Fibroblast of skin of back (primary cell): ENCODE measurements at places on chromosomes 7 and 10.

GRCh38 chr7:66557214-66558200 is 71.2 kb upstream of the KCTD7 start:
- peak; percentile 45 for DNase-seq

GRCh38 chr10:44309361-44309760 is 75.5 kb downstream of the CXCL12 start:
- DNase-seq, result no peak

DNA sequence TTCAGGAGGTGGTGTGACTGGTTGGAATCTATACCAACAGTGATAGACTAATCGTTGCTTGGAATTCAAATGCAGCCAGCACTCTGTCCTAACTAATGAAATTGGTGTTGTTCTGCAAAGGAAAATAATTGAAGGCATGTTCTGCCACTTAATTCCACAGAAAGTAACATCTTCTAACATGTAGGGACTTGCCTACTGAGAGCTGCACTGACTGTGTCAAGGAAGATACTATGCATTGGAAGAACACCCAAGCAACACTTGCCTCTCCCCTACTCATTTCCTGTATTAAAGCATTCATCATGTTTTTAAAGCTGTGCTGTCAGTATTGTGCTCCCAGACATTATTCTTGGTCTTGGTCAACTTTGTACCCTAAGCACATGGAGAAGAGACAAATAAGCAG is 2.7 kb upstream of the CYP3A7 start:
- DNase-seq, result no peak

GRCh38 chr10:34494012-34494411 is 321.1 kb downstream of the PARD3 start:
- DNase-seq, result no peak

GRCh38 chr7:156680281-156680680 is 39.7 kb downstream of the RNF32 start:
- DNase-seq, result no peak

GRCh38 chr10:54026340-54026739 is 774.7 kb downstream of the PCDH15 start:
- DNase-seq, result no peak

DNA sequence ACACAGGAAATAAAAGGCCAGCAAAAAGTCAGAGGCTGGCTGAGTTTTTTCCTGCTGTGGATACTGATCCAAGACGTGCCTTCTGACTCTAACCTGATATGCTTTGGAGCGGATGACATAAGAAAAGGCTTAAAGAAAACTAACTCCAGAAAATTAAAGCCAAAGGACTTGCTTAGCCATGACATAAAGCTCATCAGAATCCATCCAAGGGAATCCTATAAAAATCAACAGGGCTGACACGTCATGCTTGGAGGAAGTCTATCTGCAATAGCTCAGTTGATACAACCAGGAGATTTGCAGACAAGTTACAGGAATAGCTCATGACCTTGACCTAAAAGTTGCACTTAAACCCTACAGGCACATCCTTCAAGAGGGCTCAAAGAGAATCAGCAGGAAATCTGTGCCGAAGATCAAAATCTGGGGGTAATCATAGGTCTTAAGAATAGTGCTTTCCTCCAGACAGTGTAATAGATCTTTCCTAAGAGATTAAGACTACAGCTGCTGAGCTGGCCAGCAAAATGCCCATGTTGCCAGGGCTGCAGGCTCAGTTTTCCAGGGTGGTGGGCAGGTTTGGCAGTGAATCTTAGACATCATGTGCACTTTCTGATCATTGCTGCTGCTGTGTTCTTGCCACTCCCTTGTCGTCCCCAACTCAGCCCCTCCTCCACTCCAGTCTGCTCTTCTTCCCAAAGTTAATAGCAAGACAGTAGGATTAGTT is 111.5 kb upstream of the SVIL start:
- no peak for DNase-seq

DNA sequence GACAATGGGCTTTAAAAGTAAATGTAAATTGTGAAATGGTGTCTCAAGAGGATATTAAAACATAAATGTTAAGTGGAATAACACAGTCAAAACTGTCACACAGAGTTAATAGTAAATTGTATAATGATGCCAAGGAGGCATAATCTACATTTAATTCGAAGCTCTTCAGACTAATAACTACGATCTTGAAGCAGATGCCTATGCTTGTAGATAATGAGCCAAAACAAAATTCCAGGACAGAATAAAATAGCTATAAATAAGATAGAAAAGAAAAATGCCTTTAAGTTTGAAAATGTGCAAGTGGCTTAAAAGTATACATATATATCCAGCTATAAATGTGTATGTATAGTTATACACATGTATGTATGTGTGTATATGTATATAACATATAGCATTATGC is 17.5 kb downstream of the TWIST1 start:
- DNase-seq, result peak; percentile 32

DNA sequence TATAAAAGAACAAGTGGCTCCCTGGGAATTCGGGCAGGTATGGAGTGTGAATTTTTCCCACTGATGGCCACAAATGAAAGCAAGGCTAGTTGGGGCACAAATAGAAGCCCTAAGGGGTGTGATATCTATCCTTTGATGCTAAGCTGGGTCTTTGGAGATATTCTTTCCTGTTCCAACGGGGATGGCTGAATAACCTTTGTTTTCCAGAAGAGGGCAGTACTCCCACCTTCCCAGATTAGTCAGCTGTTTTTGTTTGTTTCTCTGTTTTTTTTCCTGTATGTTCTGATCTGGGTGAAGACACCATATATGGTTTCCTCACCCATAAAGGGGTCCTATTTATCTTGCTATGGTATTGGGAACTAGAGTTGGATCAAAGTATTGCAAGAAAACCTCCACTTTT is 947.7 kb upstream of the SORCS1 start:
- no peak for DNase-seq

GRCh38 chr10:6840201-6840691 is 260.2 kb upstream of the PRKCQ start:
- DNase-seq, result no peak

GRCh38 chr7:24902276-24902675 is 77.7 kb downstream of the OSBPL3 start:
- peak; percentile 27 for DNase-seq

DNA sequence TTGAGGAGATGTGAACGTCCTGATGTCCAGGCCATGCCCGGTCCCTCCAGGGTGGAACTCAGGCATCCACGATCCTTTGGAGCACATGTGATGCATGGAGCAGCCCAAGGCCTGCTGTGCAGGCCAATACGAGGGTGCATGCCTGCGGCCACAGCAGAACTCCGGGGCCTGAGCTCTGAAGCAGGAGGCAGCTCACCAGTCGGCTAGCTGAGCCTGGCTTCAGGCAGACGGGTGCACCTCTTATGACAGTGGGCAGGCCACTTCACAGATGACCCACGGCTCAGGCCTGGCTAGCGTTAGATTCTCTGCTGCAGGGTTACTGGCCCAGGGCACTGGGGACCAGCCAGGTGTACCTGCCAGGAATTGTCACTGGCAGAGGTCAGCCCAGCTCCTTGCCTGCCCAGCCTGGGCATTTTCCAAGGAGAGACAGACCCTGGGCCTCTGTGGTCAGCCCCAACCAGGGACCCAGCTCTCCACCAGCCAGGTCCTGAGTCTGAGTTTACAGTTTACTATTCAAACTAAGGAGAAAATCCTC is 29.6 kb upstream of the INPP5A start:
- DNase-seq, result no peak

DNA sequence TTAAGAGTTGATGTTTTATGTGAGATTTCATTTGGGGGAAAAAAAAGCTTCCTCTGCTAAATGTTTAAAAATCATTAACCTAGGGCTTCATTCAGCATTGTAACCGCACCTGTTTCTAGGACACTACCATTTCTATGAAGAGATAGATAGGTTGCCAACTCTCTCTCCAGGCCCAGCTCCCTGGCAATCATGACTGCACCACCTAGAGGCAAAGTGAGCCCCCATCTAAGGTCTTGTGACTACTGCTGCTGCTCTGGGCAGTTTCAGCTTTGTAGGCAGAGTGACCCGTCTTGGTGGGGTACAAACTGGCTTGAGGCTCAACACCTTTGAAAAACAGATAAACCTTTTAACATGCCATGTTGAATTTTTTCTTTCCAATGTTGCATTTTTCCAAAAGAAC is 27.3 kb upstream of the MRC1 start:
- no peak for DNase-seq

DNA sequence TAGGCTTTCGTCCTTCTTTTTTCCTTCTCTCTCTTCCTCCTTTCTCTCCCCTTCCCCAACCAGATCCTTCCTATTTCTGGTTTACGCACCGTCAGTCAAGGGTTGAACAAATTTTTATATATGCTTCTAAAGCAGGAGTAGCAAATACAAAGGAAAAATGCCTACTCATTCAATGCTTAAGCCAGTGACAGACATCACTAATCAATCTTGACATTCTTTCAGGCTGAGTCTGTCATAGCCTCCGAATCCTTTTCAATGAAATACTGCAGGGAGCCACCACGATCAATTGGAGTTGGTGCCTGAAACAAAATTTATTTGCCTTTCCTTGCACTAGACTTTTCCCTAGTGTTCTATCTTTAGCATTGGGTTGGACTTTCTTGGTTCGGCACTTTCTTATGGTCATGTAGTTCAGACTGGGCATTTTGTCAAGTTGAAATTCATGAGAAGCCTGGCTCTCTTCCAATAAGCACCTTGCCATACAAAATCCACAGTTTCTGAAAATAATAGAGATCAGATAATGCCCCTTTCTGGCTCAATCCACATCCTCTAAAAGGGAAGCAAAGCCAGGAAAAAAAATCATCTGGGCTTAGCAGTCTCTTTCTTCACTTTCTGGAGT is 239.5 kb upstream of the PLXNA4 start:
- peak; percentile 29 for DNase-seq

GRCh38 chr7:7682861-7683260 is 35.5 kb downstream of the RPA3 start:
- DNase-seq, result no peak

DNA sequence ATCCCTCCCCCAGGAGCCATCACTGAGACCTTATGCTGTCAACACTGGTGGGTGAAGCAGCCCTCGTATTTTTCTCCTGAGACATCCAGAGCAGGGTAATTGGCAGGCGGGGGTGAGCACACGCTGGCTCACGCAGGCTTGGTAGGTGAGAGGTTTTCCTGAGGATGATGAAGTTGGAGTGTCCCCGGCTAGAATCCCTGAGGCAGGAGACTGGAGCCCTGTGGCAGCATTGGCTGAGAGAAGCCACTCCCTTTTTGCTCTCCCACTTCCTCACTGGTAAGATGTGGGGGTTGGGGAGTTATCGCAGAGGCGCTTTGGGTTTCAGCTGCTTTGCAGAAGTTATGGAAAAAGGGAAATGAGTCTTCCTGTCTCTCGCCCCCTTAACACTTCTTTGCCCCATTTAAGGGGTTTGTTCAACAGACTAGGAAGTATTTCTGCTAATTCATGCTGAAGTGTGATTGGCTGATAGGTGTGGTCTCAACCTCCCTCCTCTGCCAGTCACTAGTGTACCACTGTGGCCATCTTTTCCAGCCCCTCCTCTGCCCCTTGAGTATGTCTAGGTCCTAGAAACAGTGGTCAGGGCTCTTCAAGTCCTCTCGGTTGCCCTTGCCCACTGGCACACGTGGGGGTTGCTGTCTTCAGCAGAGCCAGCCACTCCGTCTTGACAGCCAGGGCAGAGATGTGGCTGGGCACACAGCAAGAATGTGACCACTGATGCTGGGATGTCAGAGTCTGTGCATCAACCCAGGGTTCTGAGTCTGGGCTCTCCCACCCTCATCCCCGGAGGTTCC is 5.7 kb downstream of the ARPC1B start:
- DNase-seq, result peak; percentile 48

DNA sequence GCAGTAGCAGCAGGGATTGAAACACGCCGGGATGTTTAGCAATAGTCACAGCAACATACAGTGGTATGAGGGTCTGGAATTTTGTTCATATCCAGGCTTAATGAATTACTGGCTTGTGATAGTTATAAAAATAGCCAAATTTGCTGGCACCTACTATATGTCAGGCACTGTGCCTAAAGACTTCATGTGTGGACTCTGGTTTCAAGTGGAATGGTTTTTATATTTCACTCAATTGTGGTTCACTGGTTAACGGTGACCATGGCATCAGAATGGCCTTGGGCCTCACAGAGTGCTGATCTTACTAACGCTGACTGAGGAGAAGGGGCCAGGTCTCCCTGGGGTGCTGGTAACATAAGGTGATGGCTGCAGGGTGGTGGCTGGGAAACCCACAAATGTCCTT is 55.7 kb downstream of the CELF2 start:
- DNase-seq, result no peak

DNA sequence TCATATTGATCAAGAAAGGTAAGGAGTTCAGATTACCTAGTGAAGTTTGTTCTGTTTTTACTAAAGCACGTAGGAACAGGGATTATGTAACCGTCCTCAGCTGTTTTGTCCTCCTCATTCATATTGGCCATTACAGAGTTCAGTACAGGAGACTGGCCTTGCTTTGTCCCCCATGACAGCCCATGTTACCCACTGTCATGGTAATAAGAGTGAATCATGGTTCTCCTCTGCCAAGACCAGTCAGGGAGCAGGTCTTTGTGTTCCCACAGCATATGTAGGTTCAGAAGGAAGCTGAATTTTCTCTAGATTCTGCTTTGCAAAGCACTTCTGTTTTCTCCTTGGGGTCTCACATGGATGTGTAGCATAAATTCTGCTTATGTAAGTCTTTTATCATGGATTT is 106.2 kb upstream of the GPR141 start:
- DNase-seq, result no peak

DNA sequence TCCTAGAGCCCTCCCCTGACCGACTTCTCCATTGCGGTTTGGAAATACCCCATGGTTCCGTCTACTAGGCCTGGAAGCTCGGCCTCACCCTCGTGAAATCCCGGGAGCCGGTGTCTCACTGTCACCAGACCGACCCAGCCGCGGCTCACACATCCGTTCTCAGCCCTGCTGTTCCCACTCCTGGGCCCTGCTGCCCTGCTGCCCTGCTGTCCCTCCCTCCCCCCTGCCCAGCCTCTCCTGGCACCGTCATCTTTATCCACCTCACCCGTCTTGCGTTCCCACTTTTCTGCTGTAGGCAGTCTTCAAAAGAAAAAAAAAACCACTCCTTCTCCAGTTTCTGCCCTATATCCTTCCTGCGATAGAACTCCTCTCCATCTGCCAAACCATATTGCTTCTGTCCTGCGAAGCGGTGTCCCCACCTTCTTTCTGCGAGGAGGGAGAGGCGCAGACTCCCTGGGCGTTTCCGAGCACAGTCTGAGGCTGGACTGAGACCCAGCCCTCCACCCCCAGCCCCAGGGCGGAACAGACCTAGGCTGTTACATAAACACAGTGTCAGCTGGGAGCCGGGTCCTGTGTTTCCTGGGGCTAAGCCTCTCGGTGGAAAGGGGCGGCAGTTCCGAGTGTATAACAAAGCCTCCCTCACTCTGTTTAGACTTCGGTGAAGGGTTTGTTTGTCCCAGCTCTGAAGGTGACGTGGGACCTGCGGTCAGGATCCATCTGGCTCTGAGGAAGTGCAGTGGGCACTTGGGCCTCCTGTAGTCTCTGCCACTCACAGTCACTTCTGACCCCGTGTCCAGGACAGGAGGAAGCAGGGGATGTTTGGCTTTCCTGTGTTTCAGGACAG is 2.8 kb downstream of the AGAP3 start:
- DNase-seq, result peak; percentile 46

DNA sequence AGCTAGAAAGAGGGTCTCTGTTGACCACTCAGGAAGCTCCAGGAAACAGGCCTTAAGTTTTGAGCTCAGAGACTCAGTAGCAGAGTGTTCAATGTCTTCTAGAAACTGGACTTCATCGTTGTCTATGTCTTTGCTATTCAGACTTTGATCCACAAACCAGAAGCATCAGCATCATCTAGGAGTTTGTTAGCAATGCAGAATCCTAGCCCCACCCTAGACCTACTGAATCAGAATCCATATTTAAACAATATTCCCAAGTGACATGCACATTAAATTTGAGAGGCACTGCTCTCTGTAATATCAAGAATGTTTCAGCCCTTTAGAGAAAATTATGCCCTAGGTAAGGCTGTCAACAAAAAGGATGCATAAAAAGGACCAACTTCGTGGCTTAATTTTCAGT is 12.9 kb upstream of the OGDHL start:
- no peak for DNase-seq
